Stimulated activated CD8-positive, alpha-beta memory T cell treated with anti-CD3 and anti-CD28 coated beads, Interleukin-2, amount 100 ng/mL, for 1 hour (primary cell): ENCODE measurements at places on chromosomes 6 and 20.

- DNase-seq: no peak
These were observed 291.6 kb downstream of the SOX4 start for GRCh38 chr6:21885111-21885510.

DNA sequence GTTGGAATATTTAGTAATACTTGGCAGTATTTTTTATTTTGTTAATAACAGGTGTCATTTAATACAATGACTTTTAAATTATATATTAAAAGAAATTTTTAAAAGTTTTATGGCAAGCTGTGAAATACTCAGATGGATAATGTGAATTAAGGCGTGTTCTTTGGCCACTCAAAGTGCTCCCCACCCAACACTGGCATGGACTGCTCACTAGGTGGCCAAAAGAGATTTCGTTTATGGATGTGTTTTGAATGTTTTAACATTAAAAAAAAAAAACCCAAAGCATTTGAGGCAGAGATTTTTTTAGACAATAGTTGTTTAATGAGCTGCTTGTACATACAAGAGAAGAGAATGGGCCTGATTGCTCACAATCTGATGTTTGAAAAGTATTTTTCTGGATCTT is 86.5 kb downstream of the QKI start:
- DNase-seq: no peak

GRCh38 chr6:3836566-3836965 is 12.6 kb upstream of the FAM50B start:
- DNase-seq: no peak

- no peak for DNase-seq
These were observed 102.0 kb downstream of the BTBD3 start for GRCh38 chr20:12019715-12020114.

GRCh38 chr6:41785254-41785653 is 2.2 kb upstream of the TOMM6 start:
- no peak for DNase-seq

- no peak for DNase-seq
These were observed 638 bp downstream of the BLCAP start for GRCh38 chr20:37526839-37527637.

DNA sequence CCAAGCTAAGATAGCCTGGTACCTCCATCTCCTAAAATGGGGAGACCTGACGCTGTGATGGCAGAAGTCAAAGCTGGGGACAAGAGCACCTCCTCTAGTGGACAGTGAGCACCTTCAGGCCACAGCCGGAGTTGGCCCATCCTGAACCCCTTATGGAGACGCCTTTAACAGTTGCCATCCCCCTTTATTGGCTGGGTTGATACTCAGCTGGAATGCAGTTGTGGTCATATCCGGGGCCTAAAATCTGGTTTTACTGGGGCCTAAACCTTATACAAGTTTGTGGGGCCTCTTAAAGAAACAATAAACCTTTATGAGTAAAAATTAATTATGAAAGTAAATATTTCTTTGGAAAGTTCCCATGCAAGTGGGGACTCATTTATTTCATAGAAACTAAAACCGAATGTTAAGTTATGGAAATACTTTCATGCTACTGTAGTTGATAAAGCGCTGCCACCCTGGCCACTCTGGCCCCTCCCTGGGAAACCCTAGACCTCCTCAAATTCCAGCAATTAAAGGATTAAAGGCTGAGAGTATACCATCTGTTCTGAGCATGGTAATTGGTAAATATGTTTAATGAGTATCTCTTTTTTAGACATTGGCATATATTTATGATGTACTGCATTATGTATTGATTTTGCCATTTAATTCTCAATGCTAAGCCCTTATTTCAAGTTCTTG is 95.1 kb upstream of the SASH1 start:
- DNase-seq: no peak

DNA sequence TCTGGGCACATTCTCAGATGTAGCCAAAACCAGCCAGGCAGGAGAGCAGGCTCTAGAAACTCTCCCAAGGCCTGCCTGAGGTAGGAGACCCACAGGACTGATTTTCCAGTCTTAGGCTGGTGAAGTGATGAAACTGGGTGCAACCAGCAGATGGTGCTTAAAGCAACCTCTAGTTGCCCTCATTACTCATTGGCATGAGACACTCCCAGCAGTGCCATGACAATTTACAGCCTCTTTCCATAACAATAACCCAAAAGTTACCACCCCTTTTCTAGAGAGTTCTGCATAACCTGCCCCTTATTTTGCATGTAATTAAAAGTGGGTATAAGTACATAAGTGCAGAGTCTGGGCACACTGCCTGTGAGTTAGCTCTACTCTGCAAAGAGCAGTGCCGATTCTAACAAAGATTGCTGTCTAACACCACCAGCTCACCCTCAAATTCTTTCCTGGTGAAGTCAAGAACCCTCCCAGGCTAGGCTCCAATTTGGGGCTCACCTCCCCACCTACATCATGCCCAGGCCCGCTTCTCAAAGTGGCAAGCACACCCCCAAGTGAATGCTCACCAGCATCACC is 14.4 kb upstream of the GPR6 start:
- DNase-seq: no peak

- DNase-seq: no peak
These were observed 855.8 kb upstream of the CITED2 start for GRCh38 chr6:140230282-140230681.

GRCh38 chr6:39527792-39528564 is 197.2 kb downstream of the KIF6 start:
- DNase-seq: no peak

DNA sequence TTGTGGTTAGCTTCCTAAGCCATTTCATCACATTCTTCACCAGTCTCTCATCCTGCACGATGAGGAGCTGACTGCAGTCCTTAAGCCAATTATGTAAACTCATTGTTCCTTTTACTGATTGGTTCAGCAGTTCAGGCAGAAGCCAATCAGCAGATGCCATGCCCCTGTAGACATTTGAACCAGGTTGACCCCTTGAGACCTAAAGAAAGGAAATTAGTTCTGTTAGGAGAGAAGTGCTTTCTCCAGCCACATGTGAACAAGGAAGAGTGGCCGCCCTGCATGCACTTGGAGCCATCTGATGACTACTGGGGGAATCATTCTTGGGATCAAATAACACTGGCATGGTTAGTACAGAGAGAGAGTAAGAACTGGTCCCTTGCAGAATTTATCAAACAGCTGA is 535.2 kb upstream of the ID4 start:
- DNase-seq: no peak

DNA sequence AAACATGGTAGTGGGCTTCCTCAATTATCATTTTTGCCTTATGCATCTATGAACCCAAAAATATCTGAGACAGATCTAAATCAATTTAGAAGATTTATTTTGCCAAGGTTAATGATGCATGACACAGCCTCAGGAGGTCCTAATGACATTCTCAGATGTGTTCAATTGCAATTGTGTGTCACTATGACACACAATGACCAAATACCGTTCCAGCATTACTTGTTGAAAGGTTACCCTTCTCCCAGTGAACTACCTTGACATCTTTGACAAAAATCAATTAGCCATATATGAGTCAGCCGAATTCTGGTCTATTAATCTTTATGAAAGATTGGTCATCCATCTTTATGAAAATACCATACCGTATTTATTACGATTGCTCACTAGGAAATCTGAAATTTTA is 592.5 kb upstream of the GJE1 start:
- DNase-seq: no peak
